CD4-positive, alpha-beta T cell treated with Interleukin-21 for 1 hour (primary cell): ENCODE measurements at places on chromosomes 11 and 22.

DNA sequence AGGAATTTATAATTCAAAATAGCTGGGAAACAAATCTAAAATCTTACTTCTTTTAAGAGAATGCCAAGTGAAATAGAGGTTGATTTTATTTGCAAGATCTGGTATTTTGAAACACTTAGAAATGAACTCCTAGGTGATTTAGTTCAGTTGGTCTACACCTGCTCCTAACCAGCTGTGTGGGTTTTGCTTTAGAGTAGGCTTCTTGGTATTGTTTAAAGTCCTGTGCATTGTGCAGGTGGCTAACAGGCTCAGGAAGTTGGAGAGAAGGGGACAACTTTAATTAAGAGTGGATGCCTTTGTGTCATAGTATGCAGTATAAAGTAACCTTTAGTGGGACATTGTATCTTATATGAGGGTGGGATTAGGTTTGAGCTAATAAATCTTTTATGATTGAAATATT is 4.1 kb upstream of the RAG2 start:
- DNase-seq: no peak

DNA sequence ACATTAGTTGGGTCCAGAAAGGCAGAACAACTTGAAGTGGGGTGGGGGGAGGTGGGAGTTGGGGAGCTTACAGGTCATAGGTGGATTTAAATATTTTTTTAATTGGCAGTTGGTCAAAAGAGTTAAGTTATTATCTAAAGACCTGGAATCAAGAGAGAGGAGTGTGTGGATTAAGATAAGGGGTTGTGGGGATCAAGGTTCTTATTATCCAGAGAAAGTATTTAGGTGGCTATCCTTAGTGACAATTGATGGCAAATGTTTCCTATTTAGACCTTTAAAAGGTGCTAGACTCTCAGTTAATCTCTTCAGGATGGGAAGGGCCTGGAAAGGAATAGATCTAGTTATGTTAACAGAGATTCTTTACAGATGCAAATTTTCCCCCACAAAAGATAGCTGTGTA is 120.7 kb upstream of the OR9Q1 start:
- DNase-seq: no peak

- DNase-seq: peak; percentile 80
These were observed 661 bp upstream of the MALAT1 start for GRCh38 chr11:65498042-65498726.

DNA sequence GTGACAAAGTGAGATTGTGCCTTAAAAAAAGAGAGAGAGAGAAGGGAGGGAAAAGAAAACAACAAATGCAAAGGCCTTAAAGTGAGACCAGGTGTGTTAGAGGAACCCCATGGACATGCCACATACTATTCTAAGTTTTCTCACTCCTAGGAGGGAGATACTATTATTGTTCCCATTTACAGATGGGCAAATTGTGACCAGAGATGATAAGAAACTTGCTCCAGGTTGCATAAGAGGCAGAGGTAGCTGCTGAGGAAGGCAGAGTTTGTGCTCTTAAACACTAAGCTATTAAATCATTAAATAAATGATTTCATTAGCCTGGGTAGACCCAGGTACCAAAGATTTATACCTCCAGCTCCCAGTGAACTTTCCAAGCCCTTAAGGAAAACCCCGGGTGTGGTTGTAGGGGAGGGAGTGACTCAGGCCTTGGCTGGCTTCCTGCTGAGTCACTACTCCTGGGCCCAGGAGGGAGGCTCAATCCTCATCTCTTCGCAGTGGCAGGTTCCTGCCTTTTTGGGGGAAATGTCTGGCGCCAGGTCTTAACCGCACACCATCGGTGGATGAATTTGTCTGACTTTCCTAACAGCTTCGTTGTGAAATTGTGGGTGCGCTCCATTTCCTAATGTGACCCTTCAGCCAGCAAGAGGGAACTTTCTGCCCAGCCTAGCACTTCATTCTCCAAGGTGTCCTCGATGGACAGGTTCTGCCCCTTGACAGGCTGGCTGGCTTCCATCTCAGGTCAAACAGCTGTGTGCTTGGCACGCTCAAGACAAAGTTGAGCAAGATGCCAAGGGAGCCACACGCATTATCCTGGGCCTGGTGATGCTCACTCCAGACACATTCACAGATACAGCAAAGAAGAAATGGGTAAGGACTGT is 33.4 kb upstream of the PTPRJ start:
- DNase-seq: no peak
